ENCODE measurements at places on chromosomes 7 and 10.

DNA sequence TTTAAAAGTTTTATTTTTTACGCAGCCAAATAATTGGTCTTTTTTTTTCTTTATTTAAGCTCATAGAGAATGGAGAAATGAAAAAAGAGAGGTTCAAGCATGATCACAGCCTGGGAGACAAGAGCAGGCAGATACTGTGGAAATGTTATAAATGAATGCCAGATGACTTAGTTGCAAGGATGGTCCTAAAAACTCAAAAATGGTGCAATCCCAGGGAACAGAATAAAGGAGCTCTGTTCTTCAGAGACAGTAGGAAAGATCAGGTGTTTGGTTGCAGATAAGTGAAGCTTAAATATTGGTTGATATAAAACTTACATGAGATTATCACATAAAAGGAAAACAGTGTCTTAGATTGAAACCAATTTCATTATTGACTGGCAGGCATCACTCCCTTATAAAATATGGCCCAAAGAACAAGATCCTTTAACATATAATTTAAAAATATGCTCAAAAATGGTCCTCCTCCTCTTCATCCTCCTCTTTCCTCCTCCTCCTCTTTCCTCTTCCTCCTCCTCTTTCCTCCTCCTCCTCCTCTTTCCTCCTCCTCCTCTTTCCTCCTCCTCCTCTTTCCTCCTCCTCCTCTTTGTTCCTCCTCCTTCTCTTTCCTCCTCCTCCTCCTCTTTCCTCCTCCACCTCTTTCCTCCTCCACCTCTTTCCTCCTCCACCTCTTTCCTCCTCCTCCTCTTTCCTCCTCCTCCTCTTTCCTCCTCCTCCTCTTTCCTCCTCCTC lies 18.6 kb downstream of the GNAT3 start:
- DNase-seq: no peak

- no peak for DNase-seq
Measured at GRCh38 chr7:768881-769504, 41.9 kb upstream of the PRKAR1B start.

DNA sequence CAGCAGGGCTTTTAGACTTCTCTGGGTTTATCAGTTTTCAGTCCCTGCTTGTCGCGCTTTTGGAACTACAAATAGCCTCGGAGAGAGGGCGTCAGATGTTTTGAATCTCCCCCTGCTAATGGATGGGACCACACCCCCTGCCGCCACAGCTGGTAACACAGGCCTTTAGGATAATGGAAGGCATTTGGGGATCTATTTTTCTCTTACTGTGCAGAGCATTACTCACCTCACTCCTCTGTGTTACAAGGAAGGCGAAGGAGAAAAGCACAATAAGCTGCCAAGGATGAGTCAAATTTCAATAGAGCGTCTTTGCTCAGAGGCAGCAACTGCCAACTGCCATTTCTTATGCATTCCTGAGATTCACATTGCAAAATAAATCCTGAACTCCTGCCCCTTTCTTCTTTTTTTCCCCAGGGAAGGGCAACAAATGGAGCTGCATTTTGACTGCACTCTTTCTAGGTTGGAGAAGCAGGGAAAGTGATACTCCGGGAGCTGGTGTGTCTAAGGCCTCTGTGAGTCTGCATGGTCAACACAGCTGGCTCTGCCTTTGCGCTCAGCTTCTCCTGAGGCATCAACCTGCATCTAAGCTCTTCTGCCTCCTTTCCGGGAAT lies 31.5 kb upstream of the SMNDC1 start:
- no peak for DNase-seq

GRCh38 chr10:24396396-24396795 lies 187.5 kb downstream of the KIAA1217 start:
- DNase-seq: no peak

GRCh38 chr10:71978476-71978875 lies 14.3 kb downstream of the CHST3 start:
- DNase-seq: peak; percentile 87

GRCh38 chr10:7435674-7436073 lies 24.8 kb upstream of the SFMBT2 start:
- no peak for DNase-seq

- DNase-seq: no peak
Measured at GRCh38 chr7:77244222-77244934, 44.8 kb upstream of the FGL2 start.

DNA sequence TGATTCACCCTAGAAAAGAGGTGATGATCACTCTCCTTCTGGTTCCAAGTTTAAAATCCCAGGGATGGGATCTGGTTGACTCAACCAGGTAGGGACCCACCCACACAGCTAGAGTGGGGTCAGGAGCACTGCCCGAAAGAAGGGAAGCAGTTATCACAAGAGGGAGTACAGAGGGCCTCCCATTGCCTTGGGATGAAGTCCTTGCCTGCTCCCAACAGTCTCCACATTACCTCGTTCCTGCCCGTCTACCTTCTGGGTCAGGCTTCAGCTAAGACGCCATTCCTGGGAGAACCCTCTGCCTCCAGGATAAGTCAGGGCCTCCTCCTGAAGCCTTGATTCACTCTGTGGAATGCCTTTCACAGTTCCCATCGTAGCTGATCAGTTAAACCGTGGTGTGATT lies 23.8 kb downstream of the ZMIZ2 start:
- DNase-seq: no peak

- no peak for DNase-seq
Measured at GRCh38 chr7:119196183-119196582, 971.7 kb downstream of the ANKRD7 start.

GRCh38 chr7:20708896-20709295 lies 77.8 kb downstream of the SP8 start:
- no peak for DNase-seq

GRCh38 chr7:90817151-90817550 lies 221.0 kb downstream of the CDK14 start:
- DNase-seq: no peak

DNA sequence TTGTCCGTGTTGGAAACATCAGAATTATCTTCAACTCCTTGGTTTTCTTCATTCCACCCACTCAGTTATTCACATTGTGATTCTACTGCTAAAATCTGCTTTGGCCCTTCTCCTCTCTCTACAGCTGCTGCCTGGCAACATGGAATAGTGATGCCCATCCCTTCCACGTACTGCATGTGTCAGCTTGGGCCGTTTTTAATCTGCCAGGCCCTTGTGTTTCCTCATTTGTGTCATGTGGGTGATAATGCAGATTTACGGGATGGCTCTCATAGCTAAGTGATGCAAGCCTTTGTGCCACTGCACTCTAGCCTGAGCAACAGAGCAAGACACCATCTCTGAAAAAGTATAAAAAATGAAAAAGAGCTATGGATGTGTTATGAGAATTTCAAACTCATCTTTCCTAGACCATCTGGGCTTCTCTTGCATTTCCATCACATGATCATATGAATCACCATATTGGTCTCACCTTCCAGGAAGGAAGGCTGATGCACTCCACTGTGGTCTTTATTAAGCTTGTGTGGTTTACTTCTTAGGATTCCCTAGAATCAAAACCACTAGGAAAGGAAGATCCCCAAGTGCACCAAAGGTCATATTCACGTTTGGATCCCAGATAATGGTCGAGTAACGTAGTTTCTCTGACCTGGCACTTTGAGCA lies 20.6 kb upstream of the CELF2 start:
- no peak for DNase-seq

DNA sequence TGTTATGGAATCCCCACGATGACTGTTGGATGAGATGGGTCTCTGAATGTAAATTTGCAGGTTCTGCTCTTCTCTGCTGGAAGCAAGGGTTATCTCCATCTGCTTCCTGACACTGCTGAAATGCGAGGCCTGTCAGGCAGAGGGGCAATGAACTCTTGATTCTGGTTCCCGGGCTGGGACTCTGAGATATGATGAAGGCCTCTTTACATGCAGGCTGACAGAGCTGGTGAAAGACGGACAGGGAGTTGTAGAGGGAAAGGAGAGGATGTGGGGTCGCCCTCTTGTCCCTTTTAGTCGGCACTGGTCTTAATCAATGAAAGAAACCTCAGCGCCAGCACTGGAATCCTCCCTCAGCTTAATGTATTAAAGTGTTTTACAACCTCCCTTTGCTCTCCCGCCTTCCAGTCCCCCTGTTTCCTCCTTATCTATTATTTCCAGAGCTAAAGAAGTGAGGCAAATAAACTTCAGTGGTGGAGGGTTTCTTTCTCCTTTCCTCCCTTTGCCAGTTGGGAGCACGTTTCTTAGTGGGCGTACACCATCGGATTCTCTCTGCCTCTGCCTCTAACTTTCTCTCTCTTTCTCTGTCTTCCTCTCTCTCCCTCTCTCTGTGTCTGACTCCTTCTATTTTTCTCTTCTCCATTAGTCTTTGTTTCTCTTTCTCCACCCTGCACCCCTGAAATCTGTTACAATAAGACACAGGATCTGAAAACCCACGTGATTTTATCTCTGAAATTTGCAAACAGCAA lies 145.6 kb downstream of the BAMBI start:
- DNase-seq: no peak

- no peak for DNase-seq
Measured at GRCh38 chr7:158829021-158829341, 328 bp downstream of the ESYT2 start.

DNA sequence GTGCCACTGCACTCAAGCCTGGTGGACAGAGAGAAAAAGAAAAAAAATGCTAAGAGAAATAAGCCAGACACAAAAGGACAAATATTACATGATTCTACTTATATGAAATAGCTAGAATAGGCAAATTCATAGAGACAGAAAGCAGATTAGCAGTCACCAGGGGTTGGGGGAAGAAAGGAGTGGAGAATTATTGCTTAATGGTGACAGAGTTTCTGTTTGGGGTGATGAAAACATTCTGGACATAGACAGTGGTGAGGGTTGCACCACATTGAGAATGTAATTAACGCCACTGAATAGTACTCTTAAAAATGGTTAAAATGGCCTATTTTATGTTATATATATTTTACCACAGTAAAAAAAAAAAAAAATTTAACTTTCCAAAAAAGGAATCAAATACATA lies 6.4 kb upstream of the NT5C2 start:
- DNase-seq: no peak

DNA sequence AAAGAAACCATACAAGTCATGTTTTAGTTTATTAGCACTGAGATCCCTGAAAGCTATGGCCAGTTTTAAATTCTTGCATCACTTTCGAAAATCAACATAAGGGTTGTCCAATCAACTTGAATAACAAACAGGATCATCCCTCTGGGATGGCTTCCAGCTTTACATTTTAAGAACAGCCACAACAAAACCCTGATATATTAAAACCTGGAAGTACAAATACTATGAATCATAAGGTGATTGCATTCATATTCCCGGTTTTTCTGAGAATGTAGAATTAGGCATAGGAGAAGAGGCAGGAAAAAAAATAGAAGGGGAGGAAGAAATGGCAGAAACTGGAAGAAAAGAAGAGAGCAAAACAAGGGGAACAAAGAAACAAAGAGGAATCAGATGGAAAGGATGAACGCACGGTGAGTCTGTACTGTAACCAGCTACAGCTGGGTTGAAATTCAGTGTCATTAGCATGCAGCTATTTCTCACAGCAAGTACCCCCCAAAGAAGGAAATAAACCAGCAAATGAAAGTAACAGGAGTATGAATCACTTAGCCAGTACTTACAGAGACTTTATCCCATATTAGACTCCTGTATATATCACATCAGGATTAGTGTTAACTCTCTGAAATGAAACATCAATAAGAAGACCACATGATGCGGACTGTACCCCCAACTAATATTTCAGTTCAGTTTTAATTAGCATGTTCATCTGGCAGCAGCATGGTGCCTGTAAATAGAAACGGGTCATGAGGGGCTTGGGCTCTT lies 301.3 kb downstream of the RNLS start:
- no peak for DNase-seq

DNA sequence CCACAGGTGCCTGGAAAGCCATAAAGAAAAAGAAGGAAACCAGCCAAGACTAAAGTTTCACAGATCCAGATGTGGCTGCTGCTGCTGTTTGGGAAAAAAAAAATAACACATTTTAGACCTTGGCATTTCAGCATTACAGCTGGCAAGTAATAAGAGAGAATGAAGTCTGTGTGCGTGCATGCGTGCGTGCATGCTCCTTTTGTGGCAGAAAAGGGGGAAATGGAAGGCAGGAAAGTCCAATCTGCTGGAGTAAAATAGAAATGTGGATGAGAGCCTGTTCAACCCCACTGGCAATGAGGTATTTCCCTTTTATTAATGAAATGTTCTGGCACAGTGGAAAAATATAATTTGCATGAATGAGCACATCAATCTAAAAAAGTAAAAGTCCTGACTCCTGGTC lies 137.0 kb upstream of the SEMA3A start:
- DNase-seq: no peak

All from pons (tissue), 1 donor.